AG10803 (cell line): ENCODE measurements at places on chromosomes 13 and 19.

DNA sequence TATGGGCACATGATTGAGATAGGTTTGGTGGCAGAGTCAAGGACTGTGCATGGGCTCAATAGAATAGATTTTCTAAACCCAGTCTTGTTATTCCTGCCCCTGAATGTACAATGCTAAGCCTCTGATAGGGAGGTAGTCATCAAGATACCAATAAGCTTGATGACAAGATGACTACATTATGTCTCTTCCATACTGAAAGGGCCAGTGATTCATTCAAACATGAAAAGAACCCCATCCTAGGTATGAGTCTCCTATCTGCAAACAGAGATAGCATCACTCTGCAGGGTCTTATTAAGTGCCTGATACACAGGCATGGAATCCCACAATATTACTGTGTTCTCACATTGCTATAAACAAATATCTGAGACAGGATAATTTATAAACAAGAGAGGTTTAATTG, 40.3 kb upstream of the UFM1 start:
- no peak for DNase-seq

DNA sequence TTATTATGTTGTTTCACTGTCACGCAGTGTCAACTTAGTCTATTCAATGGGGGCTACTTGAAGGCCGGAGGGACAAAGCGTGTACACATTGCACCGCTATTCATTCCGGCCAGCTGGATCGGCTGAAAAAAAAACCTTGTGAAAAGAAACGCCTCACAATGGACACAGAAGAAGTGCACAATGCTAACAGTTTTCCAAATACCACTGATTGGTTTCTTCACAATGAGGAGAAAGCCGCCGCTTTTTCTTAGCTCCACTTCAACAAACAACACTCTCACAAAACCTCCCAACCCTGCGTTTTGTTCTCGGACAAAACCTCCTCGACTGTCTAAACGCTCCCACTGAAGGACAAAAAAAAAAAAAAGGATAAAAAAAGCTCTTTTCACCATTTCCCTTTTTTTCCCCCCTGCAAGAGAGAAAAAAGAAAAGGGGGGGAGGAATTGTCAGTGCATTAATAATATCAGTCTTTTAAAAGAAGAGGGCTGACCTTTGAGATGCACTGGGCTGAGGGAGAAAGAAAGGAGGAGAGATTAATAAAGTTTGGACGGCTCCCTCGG, 5.4 kb downstream of the SOX21 start:
- no peak for DNase-seq

DNA sequence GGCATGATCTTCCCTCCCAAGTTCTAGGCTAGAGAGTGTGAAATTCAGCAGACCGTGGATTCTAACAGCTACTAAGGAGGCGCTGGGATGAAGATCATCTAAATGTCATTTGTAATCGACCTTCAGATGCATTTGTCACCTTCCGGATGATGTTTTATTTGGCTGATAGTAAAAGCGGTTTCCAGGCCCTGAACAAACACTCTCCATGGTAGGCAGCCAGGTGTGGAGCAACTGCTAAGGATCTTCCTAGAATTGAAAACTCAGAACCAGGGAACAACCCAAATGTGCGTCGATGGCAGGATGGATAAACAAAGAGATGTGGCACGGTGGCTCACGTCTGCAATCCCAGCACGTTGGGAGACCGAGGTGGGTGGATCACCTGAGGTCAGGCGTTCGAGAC, 107.2 kb upstream of the CACNA1A start:
- DNase-seq, result no peak

- no peak for DNase-seq
Observed at GRCh38 chr19:36527873-36528193, 238 bp downstream of the ZNF260 start.

DNA sequence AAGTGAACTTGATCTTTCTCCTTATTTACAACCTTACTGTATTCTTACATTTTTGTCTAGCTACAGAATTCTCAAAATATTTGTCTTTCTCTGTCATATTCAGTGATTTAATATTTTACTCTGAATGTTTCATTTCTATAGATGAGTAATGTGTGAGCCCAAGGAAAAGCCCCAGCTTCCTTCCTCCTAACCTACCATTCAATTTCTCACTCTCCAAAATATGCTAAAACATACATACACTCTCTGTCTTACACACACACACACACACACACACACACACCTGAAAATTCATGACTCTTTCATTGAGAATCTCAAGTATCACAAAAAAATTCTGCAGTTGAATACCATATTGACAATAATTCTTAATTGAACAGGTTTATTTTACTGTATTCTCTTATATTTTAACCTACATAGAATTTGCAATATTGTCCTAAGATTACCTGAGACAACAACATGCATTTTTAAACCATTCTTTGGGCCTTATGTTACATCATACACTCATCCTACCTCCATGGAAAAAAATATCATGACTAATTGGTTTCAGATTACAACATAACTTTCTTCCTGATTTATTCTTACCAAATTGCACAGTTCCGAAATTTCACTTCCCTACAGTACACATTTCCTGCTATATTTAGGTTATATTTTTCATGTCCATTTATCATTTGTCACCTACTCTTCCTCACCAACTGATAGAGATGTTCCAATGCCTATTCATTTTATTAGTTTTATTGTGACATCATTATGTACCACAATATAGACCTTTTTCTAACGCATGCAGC, 1965.6 kb upstream of the PCDH20 start:
- no peak for DNase-seq

GRCh38 chr19:39415111-39416046, 2.9 kb downstream of the PLEKHG2 start:
- no peak for DNase-seq

DNA sequence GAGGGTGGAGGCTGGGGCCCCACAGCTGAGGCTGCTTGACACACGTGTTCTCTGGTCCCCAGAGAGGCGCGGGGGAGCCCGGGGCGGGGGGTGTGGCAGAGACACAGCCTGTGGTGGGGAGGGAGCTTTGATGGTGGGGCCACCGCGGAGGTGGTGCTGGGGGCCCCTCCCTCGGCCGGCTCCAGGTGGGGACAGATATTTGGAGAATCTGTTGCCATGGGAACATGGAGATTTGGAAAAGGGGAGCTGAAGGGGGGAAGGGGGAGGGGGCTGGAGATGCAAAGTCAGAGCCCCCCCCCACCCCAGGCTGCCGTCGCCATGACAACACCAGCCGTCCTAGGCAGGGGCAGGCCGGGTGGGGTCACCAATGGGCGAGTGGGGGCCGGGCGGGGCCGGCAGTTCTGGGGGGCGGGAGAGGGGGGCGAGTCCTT, 1.2 kb downstream of the PRKCG start:
- no peak for DNase-seq

DNA sequence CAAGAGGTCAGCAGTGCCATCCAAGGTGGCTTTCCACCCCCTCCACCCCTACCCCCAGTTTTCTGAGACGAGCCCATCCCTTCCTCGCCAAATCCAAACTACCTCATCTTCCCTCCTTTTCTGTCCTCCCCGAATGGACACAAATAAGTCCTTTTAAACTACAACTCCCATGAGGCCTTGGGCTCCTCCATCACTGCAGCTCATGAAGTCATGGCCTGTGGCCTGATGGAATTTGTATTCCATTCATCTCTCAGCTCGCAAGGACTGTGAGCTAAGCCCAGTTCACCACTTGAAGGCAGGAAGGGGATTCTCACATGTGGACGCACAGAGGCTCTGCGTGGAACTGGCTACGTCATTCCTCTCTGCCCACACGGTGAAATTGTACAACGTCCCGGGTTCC, 12.5 kb downstream of the PTPRH start:
- DNase-seq, result no peak

DNA sequence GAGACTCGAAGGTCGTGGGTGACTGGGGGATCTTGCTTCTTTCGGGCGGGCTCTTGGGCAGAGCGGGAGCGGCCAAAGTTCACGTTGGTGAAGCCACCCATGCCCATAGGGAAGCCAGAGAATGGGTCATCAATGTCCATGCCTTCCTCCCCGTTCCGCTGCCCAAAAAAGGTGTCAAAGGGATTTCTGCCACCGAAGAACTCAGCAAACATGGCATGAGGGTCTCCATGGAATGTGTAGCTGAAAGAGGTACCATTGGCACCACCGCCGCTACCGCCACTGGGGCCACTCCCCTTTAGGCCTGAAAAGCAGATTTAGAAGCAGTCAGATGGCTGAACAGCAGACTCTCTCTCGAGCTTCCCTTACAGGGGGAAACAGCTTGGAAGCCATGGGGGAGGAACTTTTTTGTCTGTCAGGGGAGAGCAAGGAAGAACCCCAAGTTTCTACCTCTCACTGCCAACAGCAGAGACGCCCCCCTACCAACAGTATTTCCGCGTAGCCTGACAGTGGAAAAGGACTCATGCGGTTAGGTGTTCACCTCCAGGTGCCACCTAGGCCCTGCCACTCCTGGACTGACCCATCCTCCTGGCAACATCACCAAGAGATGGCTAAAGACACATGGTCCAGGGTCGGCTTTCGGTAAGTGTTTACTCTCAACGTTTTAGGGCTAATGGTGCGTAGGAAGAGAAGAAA, 1.3 kb downstream of the DNAJB1 start:
- no peak for DNase-seq

DNA sequence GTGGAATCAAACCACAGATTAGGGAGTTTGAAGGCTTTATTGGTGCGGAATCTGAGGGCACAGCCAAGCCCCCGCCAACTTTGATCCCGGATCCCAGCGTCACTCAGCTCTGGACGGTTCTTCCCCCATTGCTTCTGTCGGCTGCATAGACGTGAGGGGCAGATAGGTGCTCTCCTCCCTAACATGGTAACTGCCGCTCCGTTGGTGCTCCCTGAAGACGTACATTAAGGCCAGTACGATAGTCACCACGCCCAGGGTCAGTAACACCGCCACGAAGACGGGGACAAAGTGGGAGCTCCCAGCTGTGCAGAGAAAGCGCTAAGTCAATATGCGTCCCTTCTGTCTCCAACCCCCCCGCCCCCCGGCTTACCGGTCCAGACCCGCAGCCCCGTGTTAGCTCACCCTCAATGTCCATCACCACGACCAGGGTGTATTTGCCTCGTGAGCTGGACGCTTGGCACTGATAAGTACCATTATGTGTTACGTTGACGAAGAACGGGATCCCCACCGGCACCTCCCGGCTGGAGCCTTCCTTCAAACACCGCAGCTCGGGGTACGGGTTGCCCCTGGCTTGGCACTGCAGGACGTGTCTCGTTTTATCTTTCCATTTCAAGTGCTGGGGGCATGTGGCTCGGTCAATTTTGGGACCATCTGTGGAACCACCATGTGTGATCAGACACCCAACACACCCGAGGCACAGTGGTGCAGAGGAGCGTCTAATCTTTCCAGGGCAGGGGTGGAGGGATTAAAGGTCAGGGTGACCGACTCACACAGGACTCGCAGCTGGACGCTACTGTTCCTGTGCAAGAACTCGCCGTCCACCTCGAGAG, 644 bp upstream of the RAVER1 start:
- no peak for DNase-seq

DNA sequence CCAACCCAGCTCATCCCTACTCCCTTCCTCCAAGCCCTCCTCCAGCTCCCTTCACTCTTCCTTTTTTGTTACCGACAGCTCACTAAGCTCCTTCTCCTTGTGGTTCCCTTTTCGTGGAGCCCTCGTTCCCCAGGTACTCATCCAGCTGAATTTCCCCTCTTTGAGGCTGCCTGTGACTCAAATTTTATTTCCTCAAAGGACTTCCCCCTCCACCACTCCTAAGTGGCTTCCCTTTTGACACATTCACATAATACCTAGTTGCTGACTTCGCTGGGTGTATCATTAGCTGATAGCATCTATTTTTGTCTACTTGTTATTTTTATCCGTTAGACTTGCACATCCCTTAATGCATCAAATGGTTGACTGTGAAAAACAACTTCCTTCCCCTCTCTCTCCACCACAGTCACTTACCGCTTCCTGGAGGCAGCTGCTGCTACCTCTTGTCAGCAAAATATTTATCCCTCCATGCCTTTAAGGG, 14.5 kb downstream of the FFAR2 start:
- no peak for DNase-seq

DNA sequence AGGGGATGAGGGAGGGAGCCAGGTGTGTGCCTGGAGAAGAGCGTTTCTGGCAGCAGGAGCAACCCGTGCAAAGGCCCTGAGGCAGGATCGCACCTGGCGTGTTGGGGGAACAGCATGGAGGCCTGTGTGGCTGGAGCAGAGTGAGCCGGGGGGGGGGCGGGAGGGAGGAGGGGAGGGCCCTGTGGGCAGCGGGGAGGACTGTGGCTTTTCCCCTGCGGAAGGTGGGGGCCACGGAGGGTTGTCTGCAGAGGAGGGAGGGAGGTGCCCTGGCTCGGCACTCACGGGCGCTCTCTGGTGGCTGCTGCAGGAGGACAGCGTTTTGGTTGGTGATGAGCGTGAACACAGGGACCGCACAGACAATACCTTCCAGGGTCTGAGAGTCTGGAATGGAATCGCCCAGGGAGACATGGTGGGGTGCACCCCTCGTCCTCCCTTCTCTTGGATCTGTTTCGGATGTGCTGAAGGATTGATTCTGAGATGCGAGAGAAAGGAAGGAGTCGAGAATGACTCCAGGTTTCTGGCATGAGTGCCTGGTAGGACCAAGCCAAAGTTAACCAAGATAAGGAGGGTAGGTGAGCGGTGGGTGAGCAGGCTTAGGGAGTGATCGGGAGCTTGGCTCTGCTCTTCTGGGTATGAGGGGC, 6.5 kb downstream of the RAB11B start:
- peak; percentile 41 for DNase-seq

GRCh38 chr13:26722321-26722720, 38.3 kb downstream of the GPR12 start:
- no peak for DNase-seq

DNA sequence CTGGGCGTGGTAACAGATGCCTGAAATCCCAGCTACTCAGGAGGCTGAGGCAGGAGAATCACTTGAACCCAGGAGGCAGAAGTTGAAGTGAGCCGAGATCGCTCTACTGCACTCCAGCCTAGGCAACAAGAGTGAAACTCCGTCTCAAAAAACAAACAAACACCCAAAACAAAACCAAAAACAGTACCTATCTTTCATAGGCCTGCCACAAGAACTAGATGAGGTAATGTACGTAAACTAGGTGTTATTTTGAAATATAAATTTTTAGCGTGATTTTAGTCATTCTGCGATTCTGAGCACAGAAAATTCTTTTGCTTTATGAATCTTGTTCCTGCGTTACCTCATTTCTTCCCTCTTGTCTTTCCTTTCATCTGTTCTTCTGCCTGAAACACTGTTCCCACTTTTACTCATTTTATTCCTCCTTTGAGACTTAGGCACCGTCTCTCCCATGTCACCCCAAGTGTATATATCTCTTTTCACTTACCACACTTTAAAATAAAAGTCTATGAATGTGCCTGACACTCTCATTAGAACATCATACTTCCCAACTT, 238.2 kb upstream of the HTR2A start:
- DNase-seq, result no peak
